Stimulated activated CD8-positive, alpha-beta memory T cell treated with anti-CD3 and anti-CD28 coated beads, Interleukin-15, amount 100 ng/mL, for 4 hours (primary cell): ENCODE measurements at places on chromosomes 3 and 15.

DNA sequence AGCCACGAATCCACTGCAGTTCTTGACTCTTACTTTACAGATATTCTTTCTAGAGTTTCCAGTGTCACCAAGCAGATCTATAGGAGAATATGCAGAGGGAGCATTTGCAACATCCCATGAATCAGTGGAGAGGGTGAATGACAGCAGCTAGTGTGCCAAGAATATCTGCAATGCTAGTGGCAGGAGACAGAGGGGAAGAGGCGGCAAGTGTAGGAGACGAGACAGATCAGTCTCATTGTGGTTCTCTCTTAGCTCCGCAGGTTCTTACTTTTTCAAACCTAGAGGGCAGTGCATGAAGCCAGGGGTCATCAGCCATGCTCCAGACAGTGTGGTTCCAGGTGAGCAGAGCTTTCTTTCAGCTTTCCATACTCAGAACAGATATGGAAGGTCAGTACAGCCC, 744 bp downstream of the ZNF619 start:
- DNase-seq: no peak

- peak; percentile 17 for DNase-seq
Measured at GRCh38 chr15:72197460-72198355, at the start of gene GRAMD2A. Gene GRAMD2A, minus strand, starts transcription at chr15:72197787.

DNA sequence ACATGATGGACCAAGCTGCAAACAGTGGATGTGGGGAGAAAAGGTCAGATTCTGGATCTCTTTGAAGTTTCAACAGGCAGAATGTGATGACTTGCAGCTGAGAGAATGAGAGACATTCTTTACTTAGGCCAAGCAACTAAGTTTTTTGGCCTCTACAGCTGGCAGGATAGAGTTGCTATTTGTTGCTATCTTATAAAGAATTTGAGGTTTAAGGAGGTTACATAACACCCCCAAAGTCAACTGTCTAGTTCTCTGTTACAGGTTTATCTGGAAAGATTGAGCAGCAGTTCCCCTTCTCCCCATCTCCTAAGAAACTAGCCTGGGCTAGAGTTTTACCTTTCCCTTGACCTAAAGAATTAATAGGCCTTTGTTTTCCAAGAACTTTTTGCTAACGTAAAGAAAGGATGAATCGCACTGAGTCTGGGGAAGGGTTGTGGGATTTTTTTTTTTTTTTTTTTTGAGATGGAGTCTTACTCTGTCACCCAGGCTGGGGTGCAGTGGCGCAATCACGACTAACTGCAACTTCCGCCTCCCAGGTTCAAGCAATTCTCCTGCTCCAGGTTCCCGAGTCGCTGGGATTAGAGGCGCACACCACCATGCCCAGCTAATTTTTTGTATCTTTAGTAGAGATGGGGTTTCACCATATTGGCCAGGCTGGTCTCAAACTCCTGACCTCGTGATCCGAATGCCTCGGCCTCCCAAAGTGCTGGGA, 26.6 kb upstream of the SLMAP start:
- no peak for DNase-seq

DNA sequence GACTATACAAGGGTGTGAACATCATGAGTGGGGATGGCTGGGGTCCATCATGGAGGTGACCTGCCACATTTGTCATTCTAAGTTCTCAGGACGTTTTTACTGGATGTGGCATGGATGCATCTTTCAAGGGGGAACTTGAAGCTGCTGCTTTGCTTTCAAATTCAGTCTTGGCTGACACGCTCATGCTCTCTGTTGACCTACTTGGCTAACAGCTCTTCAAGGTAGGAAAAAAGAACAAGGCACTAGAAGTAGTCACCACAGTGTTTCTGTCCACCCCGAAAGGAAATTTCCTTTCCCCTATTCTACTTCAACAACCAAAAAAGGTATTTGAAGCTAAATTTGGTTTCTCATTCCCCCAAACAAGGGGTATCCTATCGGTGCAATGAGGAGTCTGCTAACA, 15.0 kb downstream of the STIMATE start:
- no peak for DNase-seq

- DNase-seq: no peak
Measured at GRCh38 chr3:45807133-45807532, 10.8 kb upstream of the SLC6A20 start.

DNA sequence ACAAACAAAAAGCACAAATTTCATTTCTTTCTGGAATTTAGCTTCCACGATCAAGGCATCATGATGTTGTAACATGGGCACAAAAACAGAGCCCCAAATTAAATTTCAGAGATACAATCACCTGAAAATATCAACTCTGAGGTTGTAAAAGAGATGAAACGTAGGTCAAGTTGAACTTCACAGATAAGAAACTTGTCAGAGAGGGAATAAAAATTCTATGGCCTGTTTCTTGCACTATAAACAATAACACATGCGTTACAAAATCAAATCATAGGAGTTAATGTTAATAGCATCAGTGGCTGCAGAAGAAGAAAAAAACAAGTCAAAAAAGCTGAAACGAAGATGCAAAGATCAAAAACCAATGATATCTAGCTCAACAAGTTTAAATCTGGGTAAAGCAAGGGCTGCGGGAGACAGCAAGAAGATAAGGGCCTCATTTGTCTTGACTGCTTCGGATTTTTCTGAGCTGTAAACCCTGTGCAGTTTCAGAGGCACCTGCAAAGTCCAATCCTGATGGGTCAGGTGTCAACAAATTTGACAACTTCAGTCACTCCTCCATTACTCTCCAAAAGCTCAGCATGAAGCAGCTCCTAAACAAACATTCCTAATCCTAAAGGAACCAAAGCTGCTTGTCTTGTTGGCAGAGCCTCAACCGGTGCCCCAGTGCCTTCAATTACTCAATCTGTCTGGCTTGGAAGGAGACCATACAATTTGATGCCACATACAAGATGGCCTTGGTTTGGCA, 219.8 kb downstream of the STT3B start:
- DNase-seq: no peak

GRCh38 chr3:10419637-10420232, 85.7 kb downstream of the ATP2B2 start:
- peak; percentile 18 for DNase-seq

DNA sequence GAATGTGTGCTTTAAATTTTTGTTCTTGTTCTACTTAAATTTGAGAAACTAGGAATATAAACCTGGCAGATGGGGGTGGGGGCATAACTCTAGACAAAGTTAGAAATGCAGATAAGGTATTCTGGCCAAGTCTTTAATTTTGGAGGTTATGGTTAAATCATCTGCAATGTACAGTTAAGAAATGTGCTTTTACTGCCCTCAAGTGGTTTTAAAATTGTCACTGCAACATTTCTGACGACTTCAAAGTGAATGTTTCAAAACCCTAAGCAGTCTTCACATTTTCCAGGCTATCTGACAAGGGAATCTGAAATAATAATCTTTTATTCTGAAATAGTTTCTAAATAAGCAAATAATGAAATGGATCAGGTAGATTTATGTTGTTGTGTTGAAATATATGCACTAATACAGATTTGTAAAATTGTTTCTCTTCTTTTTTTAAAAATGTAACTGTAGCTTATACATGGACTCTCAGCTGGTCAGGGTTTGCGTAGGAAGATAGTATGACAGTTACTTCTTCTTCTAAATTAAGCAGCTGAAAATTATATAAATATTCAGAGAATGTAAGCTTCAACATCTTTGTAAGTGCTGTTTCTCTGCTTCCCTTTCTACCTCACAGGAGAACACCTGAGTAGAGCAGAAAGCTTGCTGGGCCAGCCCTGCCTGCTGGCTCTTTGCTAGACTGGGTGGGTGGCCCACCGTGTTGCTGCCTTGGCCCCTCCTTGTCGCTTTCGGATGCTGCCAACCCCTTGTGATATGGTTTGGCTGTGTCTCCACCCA, 45.0 kb downstream of the SUCNR1 start:
- DNase-seq: no peak

DNA sequence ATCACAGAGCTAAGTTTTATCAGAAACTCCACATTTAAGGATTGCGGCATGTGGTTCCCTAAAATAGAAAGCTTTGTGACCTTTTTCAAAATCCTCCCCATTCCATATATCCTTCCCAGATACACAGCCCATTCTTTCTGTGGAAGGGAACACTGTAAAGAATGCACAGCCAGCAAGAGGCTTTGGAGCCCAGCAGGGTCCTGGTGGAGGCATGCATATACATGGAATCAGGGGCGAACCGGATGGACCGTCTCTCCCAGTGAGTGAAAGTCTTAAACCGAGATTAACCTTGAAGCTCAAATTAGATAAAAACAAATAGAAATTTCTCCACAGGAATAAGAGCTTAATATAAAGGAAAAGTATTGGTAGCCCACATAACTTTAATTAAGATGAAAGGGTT, 436.2 kb upstream of the MDFIC2 start:
- DNase-seq: no peak

DNA sequence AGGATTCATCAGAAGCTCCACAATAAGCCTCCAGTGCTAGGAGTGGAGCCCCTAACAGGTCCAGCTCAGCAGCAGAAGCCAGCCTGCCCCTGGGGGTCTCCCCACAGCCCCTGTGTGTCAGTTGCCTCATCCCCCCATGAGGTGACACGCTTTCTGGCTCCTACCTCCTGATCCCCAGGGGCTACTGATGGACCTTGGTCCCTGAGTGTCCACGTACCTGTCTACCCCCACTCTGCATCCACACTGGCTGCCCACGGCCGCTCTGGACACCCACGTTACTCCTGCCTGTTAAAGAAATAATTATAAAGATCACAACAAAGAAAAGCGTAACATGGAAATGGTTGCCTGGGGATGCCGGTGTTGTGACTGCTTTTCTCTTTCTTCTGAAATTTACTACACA, 143.1 kb downstream of the CHSY1 start:
- no peak for DNase-seq

DNA sequence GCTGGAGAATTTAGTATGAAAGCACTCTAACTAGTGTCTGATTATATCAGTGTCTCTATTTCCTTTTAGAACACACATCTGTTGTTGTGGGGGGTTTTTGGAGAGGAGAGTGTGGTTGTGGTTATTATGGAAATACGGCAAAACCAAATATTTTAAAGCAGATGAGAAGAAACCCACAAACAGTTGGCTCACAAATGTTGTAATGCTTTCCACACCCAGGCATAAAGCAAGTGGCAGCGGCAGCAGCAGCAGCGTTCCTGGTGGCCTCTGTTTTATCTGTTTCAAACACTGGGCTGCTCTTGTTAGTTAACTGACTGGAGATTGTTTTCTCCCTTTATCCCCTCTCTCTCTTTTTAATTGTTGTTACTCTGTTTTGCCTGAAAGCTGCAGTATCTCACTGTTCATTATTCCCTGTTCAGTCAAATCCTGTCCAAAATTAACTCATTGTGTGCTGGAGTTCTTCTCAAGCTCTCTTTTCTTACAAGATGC, 1045.5 kb upstream of the NR2F2 start:
- DNase-seq: no peak

DNA sequence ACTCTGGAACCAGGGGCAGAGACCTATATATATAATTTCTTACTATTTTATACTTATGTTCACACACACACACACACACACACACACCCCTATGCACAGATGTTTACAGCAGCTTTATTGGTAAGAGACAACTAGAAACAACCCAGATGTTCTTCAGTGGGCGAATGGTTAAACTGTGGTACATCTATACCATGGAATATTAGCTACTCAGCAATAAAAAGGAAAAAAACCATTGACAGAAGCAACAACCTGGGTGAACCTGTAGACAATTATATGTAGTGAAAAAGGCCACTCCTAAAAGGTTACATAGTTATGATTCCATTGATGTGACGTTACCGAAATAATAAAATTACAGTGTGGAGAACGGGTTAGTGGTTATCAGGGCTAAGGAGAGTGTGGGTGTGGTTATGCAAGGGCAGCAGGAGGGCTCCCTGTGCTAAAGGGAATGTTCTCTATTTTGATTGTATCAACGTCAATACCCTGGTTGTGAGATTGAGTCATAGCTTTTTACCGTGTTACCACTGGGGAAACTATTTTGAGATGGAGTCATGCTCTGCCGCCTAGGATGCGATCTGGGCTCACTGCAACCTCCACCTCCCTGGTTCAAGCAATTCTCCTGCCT, 85.5 kb downstream of the FLNB start:
- no peak for DNase-seq

GRCh38 chr15:49721091-49721490, 100.2 kb downstream of the DTWD1 start:
- DNase-seq: no peak

- DNase-seq: no peak
Measured at GRCh38 chr3:104987859-104988258, 378.9 kb upstream of the ALCAM start.
